Renal pelvis (tissue), 12 donors: ENCODE measurements at places on chromosomes 4 and X. TPM values are rescaled to one million over a fixed set of nuclear protein-coding genes. Genes with fewer than 3 reads are reported as not detected.

DNA sequence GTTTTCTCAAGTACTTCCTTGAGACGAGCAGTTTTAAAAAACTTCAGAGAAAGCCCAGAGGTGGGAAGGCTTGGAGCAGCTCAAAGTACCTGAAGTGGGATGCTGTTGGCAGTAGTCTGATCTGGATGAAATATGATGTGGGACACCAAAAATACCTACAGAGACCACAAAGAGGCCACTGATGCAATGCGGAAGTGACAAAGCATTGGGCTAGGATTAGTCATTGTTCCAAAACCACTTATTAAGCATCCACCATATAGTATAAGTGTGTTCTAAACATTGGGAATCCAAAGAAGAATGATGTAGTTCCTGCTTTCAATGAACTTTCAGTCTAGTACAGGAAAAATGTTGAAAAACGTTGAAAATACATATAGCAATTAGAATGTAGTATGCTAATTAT is 386.1 kb upstream of the CNKSR2 start:
- no peak for DNase-seq

- DNase-seq: no peak
These were observed 366.5 kb downstream of the FAT4 start for GRCh38 chr4:125681240-125681639.

Gene RNF128
- 10.8 TPM for polyA plus RNA-seq

Gene ALPK1
- polyA plus RNA-seq: 10.0 TPM

- DNase-seq: no peak
These were observed 15.4 kb upstream of the FHDC1 start for GRCh38 chr4:152920768-152921167.

GRCh38 chr4:139007640-139008039 is 7.9 kb upstream of the NOCT start:
- no peak for DNase-seq

Gene COL25A1
- 13.6 TPM for polyA plus RNA-seq

DNA sequence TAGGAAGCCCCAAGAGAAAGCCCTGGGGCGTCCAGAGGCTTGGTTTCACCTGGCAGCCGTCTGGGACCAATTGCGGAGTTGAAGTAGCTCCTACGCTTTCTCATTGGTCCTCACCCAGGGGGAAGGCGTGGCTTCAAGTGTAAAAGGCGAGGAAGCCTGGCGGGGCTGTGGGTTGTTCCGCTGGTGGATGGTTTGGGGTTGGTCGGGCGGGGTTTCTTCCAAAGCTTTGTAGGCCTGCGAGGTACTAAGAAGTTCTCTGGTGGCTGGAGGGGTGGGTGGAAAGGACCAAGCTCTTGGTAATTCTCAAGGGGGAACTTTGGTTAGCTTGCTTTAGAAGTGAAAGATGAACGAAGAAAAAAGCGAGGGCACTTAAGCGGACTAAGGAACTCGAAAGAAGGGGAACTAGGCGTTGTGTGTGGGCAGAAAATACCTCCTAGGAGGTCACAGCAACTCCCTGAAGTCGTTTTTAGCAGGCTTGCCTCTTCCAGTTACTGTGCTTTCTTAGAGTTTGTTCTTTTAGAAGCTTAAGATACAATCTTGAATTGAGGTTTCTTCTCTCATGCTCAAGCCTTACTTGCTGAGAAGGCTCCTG is 36.6 kb downstream of the CCNG2 start:
- no peak for DNase-seq

DNA sequence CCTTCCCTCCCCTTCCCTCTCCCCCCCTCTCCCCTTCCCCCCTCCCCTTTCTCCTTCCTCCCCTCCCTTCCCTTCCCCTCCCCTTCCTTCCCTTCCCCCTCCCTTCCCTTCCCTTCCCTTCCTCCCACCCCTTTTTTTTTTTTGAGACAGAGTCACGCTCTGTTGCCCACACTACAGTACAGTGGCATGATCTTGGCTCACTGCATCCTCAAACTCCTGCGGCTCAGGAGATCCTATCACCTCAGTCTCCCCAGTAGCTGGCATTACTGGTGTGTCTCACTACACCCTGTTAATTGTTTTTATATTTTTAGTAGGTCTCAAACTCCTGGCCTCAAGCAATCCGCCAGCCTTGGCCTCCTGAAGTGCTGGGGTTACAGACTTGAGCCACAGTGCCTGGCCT is 66.6 kb downstream of the TBC1D9 start:
- DNase-seq: no peak

DNA sequence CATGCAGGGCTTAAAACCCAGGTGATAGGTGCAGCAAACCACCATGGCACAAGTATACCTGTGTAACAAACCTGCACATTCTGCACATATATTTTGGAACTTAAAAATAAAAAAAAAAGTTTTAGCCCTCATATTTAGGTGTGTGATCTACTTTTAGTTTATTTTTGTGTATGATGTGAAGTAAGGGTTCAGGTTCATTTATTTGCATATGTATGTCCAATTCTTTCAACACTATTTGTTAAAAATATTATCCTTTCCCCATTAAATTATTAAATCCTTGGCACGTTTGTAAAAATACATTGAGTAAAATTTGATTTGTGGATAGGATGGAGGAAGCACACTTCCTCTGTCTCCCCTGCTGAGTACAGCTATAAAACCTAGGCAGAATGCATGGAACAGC is 12.9 kb downstream of the RAB39B start:
- DNase-seq: no peak

GRCh38 chrX:95907081-95907480 is 777.6 kb upstream of the DIAPH2 start:
- DNase-seq: no peak

Gene PABPC5
- 4.7 TPM for polyA plus RNA-seq

DNA sequence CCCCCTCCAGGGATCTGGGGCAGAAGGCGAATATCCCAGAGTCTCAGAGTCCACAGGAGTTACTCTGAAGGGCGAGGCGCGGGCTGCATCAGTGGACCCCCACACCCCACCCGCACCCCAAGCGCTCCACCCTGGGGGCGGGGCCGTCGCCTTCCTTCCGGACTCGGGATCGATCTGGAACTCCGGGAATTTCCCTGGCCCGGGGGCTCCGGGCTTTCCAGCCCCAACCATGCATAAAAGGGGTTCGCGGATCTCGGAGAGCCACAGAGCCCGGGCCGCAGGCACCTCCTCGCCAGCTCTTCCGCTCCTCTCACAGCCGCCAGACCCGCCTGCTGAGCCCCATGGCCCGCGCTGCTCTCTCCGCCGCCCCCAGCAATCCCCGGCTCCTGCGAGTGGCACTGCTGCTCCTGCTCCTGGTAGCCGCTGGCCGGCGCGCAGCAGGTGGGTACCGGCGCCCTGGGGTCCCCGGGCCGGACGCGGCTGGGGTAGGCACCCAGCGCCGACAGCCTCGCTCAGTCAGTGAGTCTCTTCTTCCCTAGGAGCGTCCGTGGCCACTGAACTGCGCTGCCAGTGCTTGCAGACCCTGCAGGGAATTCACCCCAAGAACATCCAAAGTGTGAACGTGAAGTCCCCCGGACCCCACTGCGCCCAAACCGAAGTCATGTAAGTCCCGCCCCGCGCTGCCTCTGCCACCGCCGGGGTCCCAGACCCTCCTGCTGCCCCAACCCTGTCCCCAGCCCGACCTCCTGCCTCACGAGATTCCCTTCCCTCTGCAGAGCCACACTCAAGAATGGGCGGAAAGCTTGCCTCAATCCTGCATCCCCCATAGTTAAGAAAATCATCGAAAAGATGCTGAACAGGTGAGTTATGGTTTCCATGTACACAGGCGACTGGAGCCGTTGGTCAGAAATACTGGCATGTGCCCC is at the start of gene CXCL1:
CXCL1 (plus strand) TSS at position 264 of the 926 bp plus-strand sequence; CDS start at position 342, 78 bp downstream.
- DNase-seq: no peak

- DNase-seq: no peak
These were observed 117.4 kb upstream of the GPM6A start for GRCh38 chr4:175929441-175929840.

GRCh38 chr4:141684785-141685184 is 48.4 kb downstream of the IL15 start:
- no peak for DNase-seq

DNA sequence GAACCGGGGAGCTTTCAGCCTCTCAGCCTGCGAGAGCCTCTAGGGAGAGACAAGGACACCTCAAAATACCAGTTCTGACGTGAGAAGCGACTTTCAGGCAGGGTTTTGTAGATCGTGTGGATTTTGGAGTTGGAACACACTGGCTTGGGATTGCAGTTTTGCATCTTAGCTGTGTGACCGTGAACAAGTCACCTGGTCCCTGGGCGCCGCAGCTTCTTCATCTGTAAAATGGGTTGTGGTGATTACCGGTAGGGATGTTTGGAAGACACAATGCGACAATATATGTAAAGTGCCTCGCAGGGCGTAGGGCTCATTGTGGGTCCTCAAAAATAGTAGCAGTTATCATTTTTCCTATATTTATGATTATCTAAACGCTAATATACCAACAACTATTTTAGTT is 43.7 kb upstream of the STOX2 start:
- DNase-seq: no peak
